ENCODE measurements at places on chromosomes 2 and 18.

- DNase-seq: no peak
Measured at GRCh38 chr2:203867561-203868200, at the start of gene CTLA4. Gene CTLA4, plus strand, starts transcription at chr2:203867771. Its CDS starts 172 bp downstream, at chr2:203867943.

DNA sequence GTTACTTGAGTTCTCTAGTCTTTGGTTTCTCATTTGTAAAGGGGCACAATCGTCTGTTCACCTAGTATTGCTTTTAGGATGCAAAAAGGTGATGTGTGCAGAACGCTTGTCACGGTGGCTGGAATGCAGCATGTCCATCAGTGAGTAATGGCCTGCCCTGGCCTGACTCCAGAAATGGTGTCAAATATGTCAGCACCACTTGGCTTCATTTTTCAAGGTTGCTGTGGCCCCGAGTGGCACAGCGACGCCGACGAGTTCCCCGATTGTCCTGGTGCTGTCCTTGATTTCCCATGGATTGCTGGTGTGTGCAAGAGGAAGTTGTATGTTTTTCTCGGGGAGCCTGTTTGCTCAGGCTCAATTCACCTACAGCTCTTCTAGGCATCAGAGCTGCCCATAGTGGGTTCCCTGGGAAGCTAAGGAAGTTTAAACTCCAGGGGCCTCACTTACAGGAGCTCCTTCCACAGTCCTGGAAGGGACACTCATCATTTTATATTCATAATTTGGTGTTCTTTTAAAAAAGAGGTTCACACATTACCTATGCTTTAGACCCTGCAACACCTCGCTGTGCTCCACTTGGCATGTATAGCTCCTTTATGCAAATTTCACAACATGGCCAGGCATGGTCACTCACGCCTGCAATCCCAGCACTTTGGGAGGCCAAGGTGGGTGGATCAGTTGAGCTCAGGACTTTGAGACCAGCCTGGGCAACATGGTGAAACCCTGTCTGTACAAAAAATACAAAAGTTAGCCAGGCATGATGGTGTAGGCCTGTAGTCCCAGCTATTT lies 25.6 kb upstream of the ZNF407 start:
- DNase-seq: no peak

GRCh38 chr18:2529154-2529553 lies 42.2 kb downstream of the METTL4 start:
- no peak for DNase-seq

DNA sequence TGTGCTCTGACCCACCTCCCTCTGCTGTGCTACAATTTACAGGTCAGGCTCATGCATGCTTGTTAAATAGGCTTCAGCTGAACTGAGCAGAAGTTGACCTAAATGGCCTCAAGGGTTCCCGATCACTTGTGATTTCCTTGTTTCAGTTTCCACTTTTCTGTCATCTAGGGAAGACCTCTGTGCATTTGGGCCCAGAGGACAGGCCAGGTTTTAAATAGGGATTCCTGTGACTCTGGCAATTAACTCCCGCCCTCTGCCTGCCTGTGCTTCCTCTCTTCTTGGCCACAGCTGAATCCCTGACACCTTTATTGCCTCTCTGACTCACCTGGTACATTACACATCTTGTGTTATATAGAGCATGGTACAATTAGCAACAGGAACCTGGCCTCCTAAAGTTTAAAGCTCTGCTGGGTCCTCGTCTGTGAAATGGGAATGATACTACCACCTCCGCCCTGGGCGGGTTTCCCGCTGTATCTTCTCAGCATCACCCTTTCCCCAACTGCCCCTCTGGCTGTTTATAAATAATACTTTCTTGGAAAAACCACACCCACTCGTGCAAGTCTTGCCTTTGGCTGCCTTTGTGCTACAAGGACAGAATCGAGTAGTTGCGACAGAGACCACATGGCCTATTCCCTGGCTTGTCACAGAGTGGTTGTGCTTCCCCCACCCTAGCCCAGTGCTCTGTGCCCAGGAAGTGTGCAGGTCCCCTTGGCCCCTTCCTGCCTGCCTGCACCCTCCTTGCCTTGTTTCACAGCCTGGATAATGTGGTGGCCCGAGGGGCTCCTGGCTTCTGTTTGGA lies 7.9 kb downstream of the CABLES1 start:
- no peak for DNase-seq

GRCh38 chr18:3511980-3512379 lies 62.0 kb downstream of the TGIF1 start:
- DNase-seq: no peak

DNA sequence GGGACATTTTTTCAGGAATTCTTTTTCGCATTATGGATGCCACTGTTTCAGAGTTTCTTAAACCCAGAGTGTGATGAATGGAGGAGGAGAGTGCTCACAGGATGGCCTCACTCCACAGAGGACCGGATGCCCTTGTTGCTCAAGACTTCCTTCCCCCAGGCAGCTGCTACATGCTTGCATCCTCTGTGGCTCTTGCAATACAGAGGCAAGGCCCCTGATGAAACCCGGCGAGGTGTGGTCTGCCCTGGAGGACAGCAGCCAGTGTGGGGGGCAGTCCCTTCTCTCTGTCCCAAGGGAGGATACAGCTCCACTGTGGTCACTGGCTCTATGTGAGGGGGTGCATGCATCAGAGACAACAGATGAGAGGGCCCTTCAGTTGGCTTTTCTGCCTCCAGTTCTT lies 109.6 kb downstream of the SH3RF3 start:
- peak; percentile 30 for DNase-seq

DNA sequence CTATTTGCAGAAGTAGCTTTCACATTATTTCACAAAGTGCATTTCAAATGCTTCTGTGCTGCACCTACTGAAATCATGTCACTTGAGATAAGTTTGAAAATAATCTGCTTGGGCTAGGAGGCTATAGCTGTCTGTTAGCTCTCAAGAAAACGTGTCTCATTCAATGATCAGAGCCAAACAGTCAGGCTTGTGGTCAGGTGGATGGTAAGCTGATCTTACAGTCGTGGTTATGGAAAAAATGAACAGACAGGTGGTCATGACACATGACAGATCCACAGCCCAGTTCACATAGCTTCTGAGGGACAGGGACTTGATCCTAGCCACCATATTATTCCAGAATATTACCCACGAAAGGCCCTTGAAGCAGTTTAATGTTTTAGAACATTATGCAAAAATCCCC lies 26.5 kb upstream of the RFX8 start:
- no peak for DNase-seq

- DNase-seq: no peak
Measured at GRCh38 chr2:66382091-66382490, 52.8 kb upstream of the MEIS1 start.

DNA sequence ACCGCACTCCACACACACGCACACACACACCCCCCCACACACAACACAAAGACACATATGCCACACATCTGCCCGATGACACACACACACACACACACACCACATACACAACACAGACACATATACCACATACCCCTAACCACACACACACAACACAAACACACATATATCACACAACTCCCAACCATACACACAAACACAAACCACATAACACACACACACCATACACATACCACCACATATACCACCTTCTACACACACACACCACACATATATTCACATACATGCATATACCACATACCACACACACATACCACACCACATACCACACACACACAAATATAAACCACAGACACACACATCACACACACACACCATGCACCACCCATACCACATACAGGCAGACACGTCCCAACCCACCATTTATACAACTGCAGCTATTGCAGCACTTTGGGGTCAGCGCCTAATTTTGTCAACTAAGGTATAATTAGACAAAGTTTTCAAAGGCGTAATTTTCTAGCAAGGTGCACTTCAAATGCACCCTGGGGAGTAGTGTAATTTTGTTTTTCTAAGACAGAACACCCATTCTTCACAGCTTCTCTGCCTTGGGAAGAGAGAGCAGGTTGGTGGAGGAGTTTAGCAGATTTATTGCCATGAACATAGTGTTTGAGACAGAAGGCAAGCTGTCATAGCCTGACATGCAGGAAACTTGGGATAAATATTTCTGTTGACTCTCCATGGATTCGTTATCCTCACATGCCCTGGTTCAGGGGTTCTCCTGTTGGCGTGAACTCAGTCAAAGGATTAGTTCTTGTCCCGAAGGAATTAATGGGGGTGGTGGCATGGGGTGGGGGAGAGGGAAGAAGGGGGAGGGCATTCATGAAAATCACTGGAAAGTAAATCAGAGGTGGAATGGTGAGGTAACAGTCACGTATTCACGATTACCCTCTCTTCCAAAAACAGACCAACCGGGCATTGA lies 416.1 kb downstream of the LPIN1 start:
- no peak for DNase-seq

- no peak for DNase-seq
Measured at GRCh38 chr2:174326161-174327020, 8.4 kb upstream of the SP9 start.

GRCh38 chr2:48483916-48484315 lies 46.0 kb upstream of the STON1 start:
- no peak for DNase-seq

All from activated B cell treated with CpG ODN at 0.5 μM for 24 hours (primary cell).